Activated CD8-positive, alpha-beta T cell treated with anti-CD3 and anti-CD28 coated beads, Interleukin-2, amount 10 ng/mL, durations not matched to agents 7 days and 5 days (primary cell): ENCODE measurements at places on chromosomes 12 and 14. TPM values are rescaled to one million over a fixed set of nuclear protein-coding genes. Genes with fewer than 3 reads are reported as not detected.

Gene NPC2
- total RNA-seq, result 32.2 TPM

Gene PTHLH
- not detected for total RNA-seq

- H3K27me3 ChIP-seq, result no peaks in the 10 kb centered on the region
- peaks cover 3% of the 10 kb centered on the region for H3K4me1 ChIP-seq
- H3K36me3 ChIP-seq, result peaks cover 48% of the 10 kb centered on the region
- no peak overlapping the region for H3K27ac ChIP-seq
- DNase-seq, result no peak
Measured at GRCh38 chr14:95123891-95124579, 33.3 kb downstream of the DICER1 start.

Gene APOF
- not detected for total RNA-seq

GRCh38 chr14:31935391-31935790 is 141.7 kb upstream of the ARHGAP5 start:
- H3K4me1 ChIP-seq, result peaks cover 9% of the 10 kb centered on the region
- no peak overlapping the region for H3K27ac ChIP-seq
- no peaks in the 10 kb centered on the region for H3K36me3 ChIP-seq
- H3K4me3 ChIP-seq, result no peak overlapping the region

- H3K4me3 ChIP-seq, result no peak overlapping the region
- no peak overlapping the region for H3K27ac ChIP-seq
- H3K27me3 ChIP-seq, result no peaks in the 10 kb centered on the region
- peaks cover 5% of the 10 kb centered on the region for H3K4me1 ChIP-seq
Measured at GRCh38 chr12:39365364-39366001, 77.4 kb downstream of the KIF21A start.

GRCh38 chr12:98578392-98578791 is 15.1 kb upstream of the SLC25A3 start:
- no peaks in the 10 kb centered on the region for H3K36me3 ChIP-seq
- no peaks in the 10 kb centered on the region for H3K4me1 ChIP-seq
- no peak overlapping the region for H3K4me3 ChIP-seq
- H3K27me3 ChIP-seq, result peaks cover 2% of the 10 kb centered on the region

Gene SLC6A15
- total RNA-seq, result not detected

Gene MYF5
- not detected for total RNA-seq

DNA sequence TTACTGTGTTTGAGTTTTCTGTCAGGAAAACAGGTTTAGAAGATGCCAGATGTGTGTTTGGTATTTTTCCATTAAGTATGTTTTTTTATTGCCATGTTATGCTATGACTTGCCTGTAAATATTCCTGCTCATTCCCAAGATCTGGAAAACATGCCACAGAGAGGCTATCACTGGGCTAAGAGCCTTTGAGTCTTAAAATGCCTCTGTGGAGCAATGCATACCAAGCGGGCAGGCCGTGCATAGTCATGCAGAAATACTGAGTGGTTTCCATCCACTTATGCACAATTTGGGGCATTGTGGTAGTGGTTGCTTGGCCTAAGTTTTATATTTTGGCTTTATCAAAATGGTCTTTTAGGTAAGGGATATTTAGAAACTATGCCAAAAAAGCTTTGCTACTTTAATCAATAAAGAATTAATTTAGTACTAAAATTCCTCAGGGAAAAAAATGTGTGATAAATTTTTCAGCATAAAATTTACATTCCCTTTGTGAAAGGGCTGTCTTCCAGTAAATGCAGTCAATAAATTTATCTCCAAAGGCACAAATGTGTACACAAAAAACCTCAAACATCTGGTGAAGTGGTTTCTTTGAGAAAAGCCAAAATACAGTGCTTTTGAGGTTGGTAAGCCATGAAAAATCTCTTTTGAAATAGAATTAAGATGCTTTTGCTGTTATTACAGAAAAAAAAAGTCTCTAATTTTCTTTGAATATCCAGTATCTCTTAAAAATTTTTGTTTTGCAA is 341.3 kb upstream of the FBXO33 start:
- no peak for DNase-seq
- no peaks in the 10 kb centered on the region for H3K4me1 ChIP-seq
- no peaks in the 10 kb centered on the region for H3K36me3 ChIP-seq
- no peaks in the 10 kb centered on the region for H3K27me3 ChIP-seq
- no peak overlapping the region for H3K27ac ChIP-seq

- H3K4me1 ChIP-seq, result peaks cover 29% of the 10 kb centered on the region
- H3K36me3 ChIP-seq, result peaks cover 14% of the 10 kb centered on the region
- no peak for DNase-seq
Measured at GRCh38 chr14:68295316-68295816, 475.8 kb downstream of the RAD51B start.

GRCh38 chr14:76975051-76975450 is 53.5 kb downstream of the IRF2BPL start:
- H3K27ac ChIP-seq, result no peak overlapping the region
- H3K4me1 ChIP-seq, result peaks cover 40% of the 10 kb centered on the region
- no peak for DNase-seq
- no peak overlapping the region for H3K4me3 ChIP-seq
- H3K36me3 ChIP-seq, result no peaks in the 10 kb centered on the region

Gene DNAJC22
- total RNA-seq, result not detected

Gene SERPINA4
- total RNA-seq, result not detected

GRCh38 chr14:58746701-58747100 is 108.9 kb downstream of the DACT1 start:
- H3K27ac ChIP-seq, result no peak overlapping the region
- no peak overlapping the region for H3K4me3 ChIP-seq
- DNase-seq, result no peak

DNA sequence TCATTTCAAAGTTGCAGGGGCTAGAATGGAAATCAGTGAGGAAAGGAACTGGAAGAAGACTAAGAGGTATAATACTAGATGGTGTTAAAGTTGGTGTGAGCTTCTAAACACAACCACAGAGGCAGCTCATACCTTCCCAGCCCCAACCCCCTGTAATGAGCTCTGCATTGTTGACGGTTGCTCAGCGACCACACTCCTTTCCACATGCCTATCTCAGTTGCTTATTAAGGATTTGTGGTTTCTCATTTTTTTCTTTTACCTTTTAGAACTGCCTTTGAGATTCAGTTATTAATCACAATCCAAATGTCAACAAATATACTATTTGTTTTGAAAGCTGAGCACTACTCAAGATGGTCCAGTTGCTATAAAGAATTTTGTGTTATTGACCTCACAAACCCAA is 62.1 kb upstream of the KIF21A start:
- DNase-seq, result no peak
- no peaks in the 10 kb centered on the region for H3K36me3 ChIP-seq
- H3K27ac ChIP-seq, result no peak overlapping the region
- no peak overlapping the region for H3K4me3 ChIP-seq

Gene RCOR1
- total RNA-seq, result 22.4 TPM

Gene HNRNPA1
- total RNA-seq, result 1,553 TPM

DNA sequence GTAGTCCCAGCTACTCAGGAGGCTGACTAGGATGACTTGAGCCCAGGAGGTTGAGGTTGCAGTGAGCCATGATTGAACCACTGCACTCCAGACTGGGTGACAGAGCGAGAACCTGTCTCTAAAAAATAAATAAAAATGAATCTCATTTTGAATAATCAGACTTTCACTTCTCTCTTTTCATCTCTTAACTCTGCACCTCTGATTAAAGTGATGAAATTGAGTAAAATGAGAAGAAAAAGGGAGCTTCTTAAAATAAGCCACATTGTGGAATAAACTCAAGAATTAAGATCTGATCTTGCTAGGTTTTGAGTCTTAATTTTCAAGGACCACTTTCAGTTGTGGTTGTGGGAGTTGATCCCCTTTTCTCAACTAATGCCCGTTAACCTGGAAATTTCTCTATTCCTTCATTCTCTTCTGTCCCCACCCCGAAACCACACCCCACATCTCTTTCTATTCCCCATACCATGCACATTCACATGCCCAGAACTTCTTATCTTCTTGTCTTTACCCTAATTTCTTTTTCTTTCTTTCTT is 70.9 kb upstream of the ETV6 start:
- DNase-seq, result no peak
- H3K36me3 ChIP-seq, result peaks cover 5% of the 10 kb centered on the region
- no peak overlapping the region for H3K4me3 ChIP-seq
- H3K27me3 ChIP-seq, result peaks cover 31% of the 10 kb centered on the region

DNA sequence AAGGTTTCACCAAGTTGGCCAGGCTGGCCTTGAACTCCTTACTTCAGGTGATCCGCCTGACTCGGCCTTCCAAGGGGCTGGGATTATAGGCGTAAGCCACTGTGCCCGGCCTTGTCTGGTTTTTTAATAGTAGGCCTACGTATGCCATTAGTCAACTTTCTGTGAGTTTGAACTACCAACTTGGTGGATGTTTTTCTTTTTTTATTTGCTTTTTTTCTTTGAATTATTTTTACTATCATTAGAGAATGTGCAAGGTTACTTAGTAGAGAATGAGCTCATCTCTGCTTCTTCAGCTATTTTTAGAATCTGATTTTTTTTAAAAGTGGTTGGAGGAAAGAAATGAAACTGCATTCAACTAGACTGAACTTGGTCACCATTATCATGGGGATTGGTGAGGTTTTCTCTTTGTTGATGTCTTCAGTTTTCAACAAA is 51.4 kb downstream of the HMGA2 start:
- no peak overlapping the region for H3K4me3 ChIP-seq
- no peak for DNase-seq
- peaks cover 8% of the 10 kb centered on the region for H3K27me3 ChIP-seq
- H3K4me1 ChIP-seq, result no peaks in the 10 kb centered on the region
- H3K36me3 ChIP-seq, result no peaks in the 10 kb centered on the region

DNA sequence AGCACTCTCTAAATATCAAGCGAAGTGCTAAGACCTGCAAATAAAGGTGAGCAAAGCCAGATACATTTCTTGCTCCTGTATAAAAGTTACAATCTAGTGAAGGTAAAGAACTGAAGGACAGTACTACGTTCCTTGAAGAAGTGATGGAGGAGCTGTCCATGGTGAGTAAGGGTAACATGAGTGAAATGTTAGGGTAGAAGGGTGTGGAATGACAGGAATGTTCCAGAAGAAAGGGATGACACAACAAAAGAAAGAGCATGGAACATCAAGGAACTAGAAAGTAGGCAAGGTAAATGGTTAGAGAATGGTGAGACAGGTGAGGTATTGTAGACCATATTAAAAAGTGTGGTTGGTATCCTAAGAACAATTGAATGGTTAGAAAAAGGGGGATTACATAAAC is 272.4 kb downstream of the ACSS3 start:
- H3K4me3 ChIP-seq, result no peak overlapping the region
- no peaks in the 10 kb centered on the region for H3K4me1 ChIP-seq
- H3K36me3 ChIP-seq, result no peaks in the 10 kb centered on the region
- H3K27ac ChIP-seq, result no peak overlapping the region

GRCh38 chr12:13313886-13314285 is 117.4 kb downstream of the EMP1 start:
- H3K27ac ChIP-seq, result no peak overlapping the region
- no peaks in the 10 kb centered on the region for H3K4me1 ChIP-seq
- H3K4me3 ChIP-seq, result no peak overlapping the region
- peaks cover 16% of the 10 kb centered on the region for H3K27me3 ChIP-seq

- DNase-seq, result no peak
- no peak overlapping the region for H3K27ac ChIP-seq
- H3K4me3 ChIP-seq, result no peak overlapping the region
- H3K4me1 ChIP-seq, result no peaks in the 10 kb centered on the region
- H3K27me3 ChIP-seq, result no peaks in the 10 kb centered on the region
- H3K36me3 ChIP-seq, result no peaks in the 10 kb centered on the region
Measured at GRCh38 chr14:33934043-33934750, 16.7 kb downstream of the EGLN3 start.

DNA sequence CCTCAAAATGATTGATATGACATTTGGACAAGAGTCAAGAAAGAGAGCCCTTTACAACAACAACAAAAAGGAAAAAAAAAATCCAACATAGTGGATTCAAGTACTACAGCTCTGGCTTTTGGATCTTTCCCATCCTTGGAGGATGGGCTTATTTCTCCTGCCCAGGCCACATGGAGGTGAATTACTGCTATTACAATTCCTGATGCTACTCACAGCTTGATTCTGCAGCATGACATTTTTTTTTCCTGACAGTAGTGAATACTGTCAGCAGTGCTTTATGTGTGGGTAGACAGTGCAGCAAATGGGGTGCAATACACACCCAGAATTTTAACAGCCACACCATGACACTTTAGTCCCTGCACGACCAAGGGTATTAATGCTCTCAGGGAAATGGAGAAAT is 42.5 kb upstream of the HSP90B1 start:
- H3K4me3 ChIP-seq, result no peak overlapping the region
- peaks cover 12% of the 10 kb centered on the region for H3K4me1 ChIP-seq
- DNase-seq, result no peak
- H3K27me3 ChIP-seq, result no peaks in the 10 kb centered on the region
- H3K27ac ChIP-seq, result no peak overlapping the region

GRCh38 chr12:48182631-48183030 is 813 bp upstream of the CCDC184 start:
- H3K27ac ChIP-seq, result no peak overlapping the region
- no peak for DNase-seq
- H3K27me3 ChIP-seq, result peaks cover 71% of the 10 kb centered on the region
- H3K4me1 ChIP-seq, result peaks cover 13% of the 10 kb centered on the region
- H3K36me3 ChIP-seq, result no peaks in the 10 kb centered on the region

- H3K27ac ChIP-seq, result peak overlapping the region; percentile 18
- no peaks in the 10 kb centered on the region for H3K27me3 ChIP-seq
- DNase-seq, result peak; percentile 50
- H3K4me1 ChIP-seq, result peaks cover 71% of the 10 kb centered on the region
- H3K36me3 ChIP-seq, result peaks cover 12% of the 10 kb centered on the region
Measured at GRCh38 chr12:57842342-57843294, 3.9 kb downstream of the CTDSP2 start.

Gene INHBC
- total RNA-seq, result not detected

GRCh38 chr14:35989736-35990135 is 163.6 kb downstream of the BRMS1L start:
- H3K36me3 ChIP-seq, result no peaks in the 10 kb centered on the region
- no peaks in the 10 kb centered on the region for H3K27me3 ChIP-seq
- H3K4me1 ChIP-seq, result peaks cover 7% of the 10 kb centered on the region
- H3K4me3 ChIP-seq, result no peak overlapping the region
- no peak overlapping the region for H3K27ac ChIP-seq

- peak; percentile 32 for DNase-seq
- peaks cover 5% of the 10 kb centered on the region for H3K4me1 ChIP-seq
Measured at GRCh38 chr12:76455582-76456345, 103.8 kb downstream of the OSBPL8 start.

Gene RDH12
- total RNA-seq, result not detected

Gene DLGAP5
- total RNA-seq, result 110 TPM

DNA sequence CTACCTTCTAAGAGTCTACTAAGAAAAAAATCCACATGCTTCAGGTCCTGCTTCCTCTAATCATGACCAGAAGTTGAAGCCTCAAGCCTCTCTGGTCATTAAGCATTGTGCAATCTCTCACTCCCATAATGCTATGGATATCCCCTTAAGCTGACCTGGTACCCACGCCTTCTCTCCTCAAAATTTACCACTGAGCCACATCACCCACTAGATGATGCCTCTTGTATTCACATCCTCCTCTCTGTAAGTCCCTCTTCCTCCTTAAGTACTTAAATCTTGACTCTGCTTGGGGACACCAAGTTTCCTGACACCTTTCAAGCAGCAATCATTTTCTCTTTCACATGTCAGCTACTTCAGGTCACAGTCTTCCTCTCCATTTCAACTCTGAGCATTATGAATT is 9.8 kb downstream of the GALNT4 start:
- H3K27me3 ChIP-seq, result no peaks in the 10 kb centered on the region
- peak; percentile 25 for DNase-seq
- H3K27ac ChIP-seq, result no peak overlapping the region

GRCh38 chr12:124599074-124599999 is 31.9 kb upstream of the NCOR2 start:
- no peak overlapping the region for H3K4me3 ChIP-seq
- H3K27me3 ChIP-seq, result peaks cover 23% of the 10 kb centered on the region
- H3K36me3 ChIP-seq, result no peaks in the 10 kb centered on the region
- DNase-seq, result no peak

Gene KITLG
- not detected for total RNA-seq

GRCh38 chr12:116538076-116538591 is 21.0 kb upstream of the MAP1LC3B2 start:
- peaks cover 34% of the 10 kb centered on the region for H3K4me1 ChIP-seq
- no peak for DNase-seq
- H3K27ac ChIP-seq, result no peak overlapping the region
- no peaks in the 10 kb centered on the region for H3K27me3 ChIP-seq
- no peak overlapping the region for H3K4me3 ChIP-seq

Gene SLC7A8
- total RNA-seq, result 0.24 TPM
